Peyer's patch (tissue), 4 donors: ENCODE measurements at places on chromosomes 4 and X.

GRCh38 chr4:145735347-145735675, 55.4 kb downstream of the C4orf51 start:
- DNase-seq = no peak

- DNase-seq = no peak
Observed at GRCh38 chrX:16578218-16578617, 71.7 kb upstream of the S100G start.

DNA sequence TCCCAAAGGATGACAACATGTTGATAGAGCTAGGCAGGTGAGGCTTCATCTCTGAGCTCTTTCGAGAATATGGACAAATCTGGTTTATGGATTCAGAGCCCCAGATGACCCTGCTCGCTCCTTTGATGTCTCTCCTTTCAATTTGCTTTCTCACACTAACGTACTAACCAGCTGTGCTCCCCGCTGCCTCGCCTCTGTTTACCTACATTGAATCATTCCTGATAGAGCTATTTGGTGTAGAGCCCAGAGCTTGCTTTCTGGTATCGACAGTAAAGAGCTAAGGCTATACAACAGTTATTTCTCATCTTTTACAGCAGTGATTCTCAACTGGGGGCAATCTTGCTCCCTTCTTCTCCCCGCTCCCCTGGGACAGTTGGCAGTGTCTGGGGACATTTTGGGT, 8.9 kb upstream of the PHKA2 start:
- no peak for DNase-seq

DNA sequence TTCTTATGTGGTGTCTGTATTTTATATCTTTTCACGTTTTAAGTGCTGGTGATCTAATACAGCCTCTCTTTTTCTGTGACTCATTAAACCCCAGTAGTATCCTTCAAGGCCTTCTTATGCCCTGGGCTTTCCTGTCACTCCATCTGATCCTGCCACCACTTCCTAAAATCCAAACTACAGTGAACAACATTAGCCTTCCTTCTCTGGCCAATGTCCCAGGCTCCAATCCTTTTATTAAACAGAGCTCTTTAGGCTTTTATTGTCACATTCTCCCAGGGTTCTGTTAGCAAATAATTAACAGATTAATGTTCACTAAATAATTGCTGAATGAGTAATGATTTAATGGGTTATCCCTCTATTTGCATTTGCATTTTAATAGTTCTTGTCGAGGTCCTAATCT, 47.9 kb upstream of the ITM2A start:
- DNase-seq = no peak

DNA sequence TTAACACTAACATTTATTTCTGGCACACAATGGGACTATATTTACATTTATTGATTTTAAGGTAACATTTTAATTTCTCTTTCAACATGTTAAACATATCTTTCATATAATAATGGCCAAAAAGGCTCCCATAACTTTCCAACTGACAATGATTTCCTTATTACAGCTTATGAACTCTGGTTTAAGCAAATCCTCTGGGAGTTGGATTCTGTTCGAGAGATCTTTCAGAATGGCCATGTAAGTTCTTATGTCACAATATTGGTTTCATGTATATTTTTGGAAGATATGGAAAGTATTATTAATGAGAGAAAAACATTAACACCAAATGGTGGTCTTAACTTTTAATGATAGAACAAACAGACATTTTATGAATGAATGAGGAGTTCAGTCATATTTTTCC, 4.1 kb downstream of the TDO2 start:
- DNase-seq = no peak

DNA sequence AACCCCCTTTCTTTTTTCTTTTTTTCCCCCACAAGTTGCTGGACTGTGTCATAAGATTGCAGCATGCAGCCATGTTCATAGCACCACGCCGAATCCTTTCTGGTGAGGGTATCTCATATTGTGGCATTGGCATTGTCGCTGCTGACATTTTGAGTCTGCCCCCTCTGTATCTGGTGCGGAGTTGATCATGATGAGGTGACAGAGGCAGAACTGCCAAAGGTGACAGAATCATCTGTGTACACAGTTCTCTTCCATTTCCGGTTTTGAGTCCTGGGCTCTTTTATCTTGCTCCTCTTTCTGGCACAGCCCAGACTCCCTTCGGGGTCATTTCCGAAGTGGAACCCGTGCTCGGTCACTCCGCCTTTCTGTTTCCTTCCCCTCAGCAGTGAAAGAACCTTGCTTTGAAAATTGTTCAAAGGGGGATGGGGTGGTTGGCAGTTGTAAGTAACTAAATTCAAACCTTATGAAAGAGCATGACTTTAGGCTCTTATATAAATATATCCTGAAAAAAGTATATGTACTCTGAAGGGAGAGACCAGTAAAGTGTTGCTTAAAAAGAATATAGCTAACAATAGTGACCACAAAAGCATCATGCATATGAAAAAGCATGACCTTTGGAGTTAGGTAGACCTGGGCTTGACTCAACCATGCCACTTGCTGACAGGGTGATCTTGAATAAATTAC, 55.0 kb upstream of the BMP2K start:
- no peak for DNase-seq

DNA sequence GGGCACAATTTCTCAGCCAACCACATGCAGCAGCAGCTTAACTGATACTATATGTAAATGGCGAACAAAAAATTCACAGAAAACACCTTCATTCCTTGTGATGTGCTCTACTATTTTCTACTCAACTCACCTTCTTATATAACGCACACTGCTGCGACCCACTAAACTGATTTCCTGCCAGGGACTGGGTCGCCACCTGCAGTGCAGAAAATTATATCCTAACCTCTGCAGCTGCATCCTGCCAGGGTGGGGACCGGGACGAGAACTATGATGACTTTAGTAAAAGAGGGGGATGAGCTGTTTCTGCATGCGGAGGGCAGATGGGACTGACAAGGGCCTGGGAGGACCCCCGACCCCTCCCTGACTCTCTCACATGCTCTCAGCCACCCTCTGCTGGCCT, 27.4 kb downstream of the ABLIM2 start:
- DNase-seq = no peak

DNA sequence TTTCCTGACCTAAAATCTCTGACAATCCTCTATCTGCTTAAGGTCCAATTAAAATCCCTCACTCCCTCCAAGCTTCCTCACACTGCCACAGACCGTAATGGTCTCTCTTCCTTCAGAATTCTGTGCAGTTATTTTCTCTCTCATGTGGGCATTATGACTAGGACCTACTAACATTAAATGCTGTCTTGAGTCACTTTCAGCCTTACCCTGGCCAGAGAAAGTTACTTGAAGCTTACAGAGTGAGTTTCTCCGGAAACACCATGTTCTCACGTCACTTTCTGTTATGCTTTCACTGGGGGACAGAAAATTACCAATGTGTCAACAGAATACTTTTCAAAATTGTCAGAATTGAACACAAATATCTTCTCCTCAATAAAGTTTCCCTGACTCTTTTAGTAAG, 271.8 kb downstream of the INPP4B start:
- DNase-seq = no peak

DNA sequence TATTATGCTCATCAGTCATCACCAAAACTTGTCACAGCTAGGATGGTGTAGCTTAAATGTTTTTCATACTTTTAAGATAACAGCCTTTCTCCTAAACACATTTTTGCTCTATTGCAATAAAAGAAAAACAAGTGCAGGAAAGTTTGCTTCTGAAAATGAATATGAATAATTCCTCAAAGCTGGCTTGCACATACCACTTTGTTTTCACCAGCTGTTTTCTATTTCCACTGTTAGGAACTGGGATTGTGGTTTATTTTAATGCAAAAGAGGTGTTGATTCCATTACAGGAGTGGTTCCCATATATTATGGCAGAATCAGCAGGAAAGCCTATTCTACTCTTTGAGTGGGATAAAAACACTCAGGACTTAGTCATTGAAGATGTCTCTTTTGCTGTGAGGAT, 145.9 kb downstream of the PPA2 start:
- no peak for DNase-seq

- no peak for DNase-seq
Observed at GRCh38 chr4:128277856-128278255, 9.8 kb downstream of the PGRMC2 start.

- DNase-seq = no peak
Observed at GRCh38 chr4:154622598-154622997, 10.1 kb upstream of the FGG start.

GRCh38 chr4:107519053-107519452, 201.0 kb downstream of the PAPSS1 start:
- DNase-seq = no peak

DNA sequence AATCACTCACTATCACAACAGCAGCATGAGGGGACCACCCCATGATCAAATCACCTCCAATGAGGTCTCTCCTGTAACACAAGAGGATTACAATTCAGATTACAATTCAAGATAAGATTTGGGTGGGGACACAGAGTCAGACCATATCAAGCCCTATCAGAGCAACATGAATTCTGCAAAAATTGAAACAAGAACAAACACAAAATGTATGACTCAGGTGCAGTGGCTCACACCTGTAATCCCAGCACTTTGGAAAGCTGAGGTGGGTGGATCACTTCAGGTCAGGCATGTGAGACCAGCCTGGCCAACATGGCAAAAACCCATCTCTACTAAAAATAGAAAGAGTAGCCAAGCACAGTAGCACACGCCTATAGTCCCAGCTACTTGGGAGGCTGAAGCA, 13.4 kb upstream of the HPSE start:
- DNase-seq = no peak

DNA sequence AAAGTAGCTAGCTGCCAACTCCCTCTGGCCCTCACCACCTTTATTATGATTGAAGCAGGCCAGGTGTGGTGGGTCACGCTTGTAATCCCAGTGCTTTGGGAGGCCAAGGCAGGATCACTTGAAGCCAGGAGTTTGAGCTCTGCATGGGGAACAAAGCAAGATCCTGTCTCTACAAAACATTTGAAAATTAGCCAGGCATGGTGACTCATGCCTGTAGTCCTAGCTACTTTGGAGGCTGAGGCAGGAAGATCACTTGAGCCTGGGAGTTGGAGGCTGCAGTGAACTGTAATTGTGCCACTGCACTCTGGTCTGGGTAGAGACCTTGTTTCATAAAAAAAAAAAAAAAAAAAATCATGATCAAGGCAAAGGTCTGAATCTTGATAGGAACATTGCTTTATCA, 467.0 kb upstream of the DIPK2B start:
- DNase-seq = no peak

GRCh38 chrX:102849396-102849795, 87.7 kb upstream of the RAB40AL start:
- DNase-seq = no peak

DNA sequence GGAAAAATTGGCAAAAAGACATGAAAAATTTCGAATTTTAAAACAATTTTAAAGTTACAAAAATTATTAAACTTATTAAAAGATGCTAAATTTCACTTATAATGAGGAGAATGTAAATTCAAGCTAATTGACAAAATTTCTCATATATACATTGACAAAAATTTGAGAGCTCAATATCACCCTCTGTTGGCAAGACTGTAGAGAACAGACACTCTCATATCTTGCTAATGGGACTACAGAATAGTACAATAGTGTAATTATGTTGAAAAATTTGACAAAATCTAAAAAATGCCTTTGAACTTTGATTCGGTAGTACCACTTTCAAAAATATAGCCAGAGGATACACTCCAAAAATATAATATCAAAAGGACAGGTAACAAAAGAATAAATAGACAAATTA, 29.8 kb downstream of the DCAF8L2 start:
- DNase-seq = no peak

DNA sequence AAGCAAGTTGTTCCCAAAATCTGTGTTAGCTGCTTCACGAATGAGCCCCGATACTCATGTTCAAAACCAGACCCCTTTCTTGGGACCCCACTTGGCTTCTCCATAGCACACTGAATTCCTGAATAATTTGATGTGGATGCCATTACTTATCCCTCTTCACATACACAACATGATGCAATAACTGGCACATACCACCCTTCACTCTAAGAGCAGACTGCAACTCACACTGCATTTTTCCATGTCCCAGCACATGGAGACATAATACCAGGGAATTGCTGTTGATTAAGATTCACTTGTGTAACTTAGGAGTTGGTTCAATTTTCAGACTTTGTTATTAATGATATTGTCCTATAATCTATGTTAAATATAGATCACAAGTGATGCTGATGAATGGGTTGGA, 213.4 kb downstream of the MAML3 start:
- no peak for DNase-seq

GRCh38 chrX:19886883-19887531, 393 bp downstream of the SH3KBP1 start:
- peak; percentile 50 for DNase-seq

DNA sequence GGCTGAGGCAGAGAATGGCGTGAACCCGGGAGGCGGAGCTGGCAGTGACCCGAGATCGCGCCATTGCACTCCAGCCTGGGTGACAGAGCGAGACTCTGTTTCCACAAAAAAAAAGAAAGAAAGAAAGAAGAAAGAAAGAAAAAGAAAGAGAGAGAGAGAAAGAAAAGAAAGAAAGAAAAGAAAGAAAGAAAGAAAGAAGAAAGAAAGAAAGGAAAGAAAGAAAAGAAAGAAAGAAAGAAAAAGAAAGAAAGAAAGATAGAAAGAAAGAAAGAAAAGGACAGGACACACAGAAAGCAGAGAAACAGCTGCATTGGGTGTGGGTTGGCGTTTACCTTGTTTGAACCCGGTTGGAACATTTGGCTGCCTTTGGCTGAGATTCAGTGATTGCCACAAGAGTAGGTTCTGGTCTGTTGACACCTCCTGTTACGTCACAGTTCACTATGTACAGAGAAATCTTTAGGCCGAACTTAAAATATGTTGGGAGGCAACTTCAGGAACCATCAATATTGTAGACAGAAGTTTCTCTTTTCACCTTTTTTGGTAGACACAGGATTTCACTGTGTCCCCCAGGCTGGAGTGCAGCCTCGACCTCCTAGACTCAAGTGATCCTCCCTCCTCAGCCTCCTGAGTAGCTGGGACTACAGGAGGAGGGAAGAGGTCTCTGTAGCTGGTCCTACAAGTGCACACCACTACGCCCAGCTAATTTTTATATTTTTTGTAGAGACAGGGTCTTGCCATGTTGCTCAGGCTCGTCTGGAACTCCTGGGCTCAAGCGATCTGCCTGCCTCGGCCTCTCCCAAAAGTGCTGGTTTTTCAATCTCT, 16.3 kb upstream of the PLCXD1 start:
- DNase-seq = no peak

GRCh38 chr4:145177906-145178538, 2.4 kb downstream of the OTUD4 start:
- DNase-seq = no peak

DNA sequence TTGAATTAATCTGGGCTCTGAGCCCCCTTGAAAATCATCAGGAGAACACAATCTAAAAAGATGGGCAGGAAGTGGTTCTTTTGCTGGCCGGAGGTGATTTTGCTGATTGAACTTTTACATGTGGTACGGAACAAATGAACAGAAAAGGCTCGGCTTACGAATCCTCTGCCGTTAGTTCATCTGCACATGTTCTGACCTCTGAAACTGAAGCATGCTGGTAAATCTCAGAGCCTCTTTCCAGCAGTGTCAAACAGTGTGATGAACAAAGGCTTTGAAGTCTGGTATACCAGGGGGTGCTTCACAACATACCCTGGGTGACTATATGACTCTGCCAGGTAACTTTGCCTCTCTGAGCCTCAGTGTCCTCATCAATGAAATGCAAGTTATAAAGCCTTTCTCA, 194.2 kb upstream of the C1QTNF7 start:
- no peak for DNase-seq
